ENCODE measurements at places on chromosomes 4 and X.
A peak's percentile ranks its signal among the peaks of the same experiment; 100 is the strongest.

DNA sequence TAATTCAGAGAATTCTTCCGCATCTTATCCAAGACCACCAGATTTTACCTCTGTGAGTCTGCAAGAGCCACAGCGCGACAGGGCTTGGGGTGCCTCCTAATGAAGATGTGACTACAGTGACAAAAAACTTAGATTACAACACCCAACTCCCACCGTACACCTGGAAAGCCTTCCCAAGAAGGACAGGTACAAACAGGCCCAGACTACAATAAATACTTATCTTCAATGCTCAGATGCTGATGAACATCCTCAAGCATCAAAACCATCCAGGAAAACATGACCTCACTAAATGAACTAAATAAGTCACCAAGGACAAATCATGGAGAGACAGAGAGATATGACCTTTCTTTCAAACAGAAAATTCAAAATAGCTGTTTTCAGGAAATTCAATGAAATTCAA, 20.8 kb upstream of the ABCG2 start:
- no peak for DNase-seq

GRCh38 chr4:120263618-120264017, 197.0 kb upstream of the MAD2L1 start:
- DNase-seq: no peak

DNA sequence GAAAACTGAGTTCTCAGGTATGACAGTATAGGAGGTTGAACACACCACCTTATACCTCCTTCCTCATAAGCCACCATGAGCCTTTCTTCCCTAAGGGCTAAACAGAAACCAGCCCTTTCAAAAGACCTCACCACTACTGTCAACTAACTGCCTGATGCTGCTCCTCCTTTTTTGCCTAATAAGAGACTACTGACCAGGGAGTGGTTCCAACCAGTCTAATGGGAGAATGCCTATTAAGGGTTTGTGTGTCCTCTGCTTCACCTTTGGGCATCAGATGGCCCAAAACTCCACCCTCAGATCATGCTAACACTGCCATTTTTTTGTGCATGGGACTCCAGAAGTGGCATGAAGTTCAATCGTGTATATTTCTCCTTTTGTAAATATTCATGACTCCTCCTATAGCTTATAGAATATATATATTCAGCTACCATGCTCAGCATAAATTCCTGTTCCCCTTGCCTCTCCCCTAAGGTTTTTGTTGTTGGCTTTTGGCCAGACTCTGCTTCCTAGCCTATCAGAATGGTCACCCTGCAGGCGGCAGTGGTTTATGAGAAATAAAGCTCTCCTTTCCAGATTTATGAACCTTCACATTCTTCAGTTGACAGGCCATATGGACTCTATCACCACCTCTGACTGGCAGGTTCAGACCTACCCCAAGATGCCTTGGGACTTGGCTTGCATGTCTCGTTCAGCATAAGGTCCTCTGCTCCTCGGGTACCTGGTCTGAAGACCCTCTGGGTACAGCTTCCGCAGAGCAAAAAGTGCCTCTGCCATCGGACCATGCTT, 28.2 kb downstream of the FGFBP1 start:
- DNase-seq: no peak

DNA sequence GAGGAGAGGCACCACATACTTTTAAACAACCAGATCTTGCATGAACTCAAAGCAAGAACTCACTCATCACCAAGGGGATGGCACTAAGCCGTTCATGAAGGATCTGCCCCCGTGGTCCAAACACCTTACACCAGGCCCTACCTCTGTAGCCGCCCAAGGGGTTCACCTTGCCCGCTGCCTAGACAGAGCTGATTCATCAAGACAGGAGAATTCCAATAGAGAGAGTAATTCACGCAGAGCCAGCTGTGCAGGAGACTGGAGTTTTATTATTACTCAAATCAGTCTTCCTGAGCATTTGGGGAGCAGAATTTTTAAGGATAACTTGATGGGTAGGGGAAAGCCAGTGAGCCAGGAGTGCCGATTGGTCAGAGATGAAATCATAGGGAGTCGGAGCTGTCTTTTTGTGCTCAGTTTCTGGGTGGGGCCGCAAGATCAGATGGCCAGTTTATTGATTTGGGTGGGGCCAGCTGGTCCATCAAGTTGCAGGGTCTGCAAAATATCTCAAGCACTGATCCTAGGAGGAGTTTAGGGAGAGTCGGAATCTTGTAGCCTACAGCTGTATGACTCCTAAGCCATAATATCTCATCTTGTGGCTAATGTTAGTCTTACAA, 364.7 kb downstream of the PCDH7 start:
- peak; percentile 35 for DNase-seq
